ENCODE measurements at places on chromosomes 4 and X. TPM values are rescaled to one million over a fixed set of nuclear protein-coding genes. Genes with fewer than 3 reads are reported as not detected.

RNF212 gene
- total RNA-seq = 2.3 TPM

ART3 gene
- total RNA-seq = not detected

TRAM1L1 gene
- 0.45 TPM for total RNA-seq

DIAPH2 gene
- total RNA-seq = 4.5 TPM

GLRA3 gene
- total RNA-seq = not detected

All from A549 treated with Mapracorat at 1 μM for 4 hours (cell line).